NCI-H510A treated with DMSO at 0.1 percent for 48 hours (cell line): ENCODE measurements at places on chromosomes 1 and 21.

DNA sequence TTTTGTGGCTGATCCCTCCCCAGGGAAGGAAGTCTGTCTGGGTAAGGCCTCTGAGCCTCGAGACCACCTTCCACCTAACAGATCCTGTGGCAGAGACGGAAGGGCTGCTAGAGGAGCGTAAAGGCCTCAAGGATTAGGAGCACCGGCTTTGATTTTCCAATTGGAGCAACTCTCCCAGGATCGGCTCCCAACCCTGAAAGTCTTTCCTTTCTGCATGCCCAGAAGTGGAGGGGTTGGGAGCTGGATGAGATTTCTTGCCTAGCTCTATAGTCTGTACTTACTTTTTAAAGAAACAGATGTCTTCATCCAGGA lies 41.4 kb downstream of the ELK4 start:
- DNase-seq = no peak

GRCh38 chr1:31487143-31487542 lies 74.1 kb downstream of the SERINC2 start:
- DNase-seq = no peak

DNA sequence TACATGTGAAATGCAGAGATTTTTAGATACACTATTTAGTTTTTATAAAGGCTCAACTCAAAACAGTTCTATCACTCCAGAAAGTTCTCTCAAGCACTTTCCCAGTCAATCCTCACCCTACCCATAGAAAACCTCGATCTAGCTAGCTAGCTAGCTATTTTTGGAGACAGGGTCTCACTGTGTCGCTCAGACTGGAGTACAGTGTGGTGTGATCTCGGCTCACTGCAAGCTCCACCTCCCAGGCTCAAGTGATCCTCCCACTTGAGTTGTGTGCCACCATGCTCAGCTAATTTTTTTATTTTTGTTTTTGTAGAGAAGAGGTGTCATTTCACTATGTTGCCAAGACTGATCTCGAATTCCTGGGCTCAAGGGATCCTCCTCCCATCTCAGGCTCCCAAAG lies 236.9 kb downstream of the RERE start:
- no peak for DNase-seq

- no peak for DNase-seq
These were observed 714.0 kb downstream of the RWDD3 start for GRCh38 chr1:95948023-95948422.

DNA sequence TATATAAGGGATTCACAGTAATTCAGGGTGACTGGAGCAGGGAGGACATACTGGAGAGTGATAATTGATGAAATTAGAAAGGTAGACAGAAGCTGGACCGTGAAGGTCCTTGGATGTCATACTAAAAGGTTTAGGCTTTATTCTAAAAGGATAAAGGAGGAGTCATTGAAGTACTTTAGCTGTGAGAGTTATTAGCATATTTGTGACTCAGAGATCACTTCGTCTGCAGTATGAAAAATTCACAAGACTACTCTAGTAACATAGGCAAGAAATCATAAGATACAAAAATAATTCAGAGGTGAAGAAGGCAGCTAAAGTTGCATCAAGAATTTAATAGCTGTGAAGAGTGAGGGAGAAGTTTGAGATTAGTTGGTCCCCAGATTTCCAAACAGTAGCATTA lies 26.3 kb downstream of the KCNA3 start:
- DNase-seq = no peak

- no peak for DNase-seq
These were observed 203.8 kb upstream of the POU3F1 start for GRCh38 chr1:38250356-38250755.

DNA sequence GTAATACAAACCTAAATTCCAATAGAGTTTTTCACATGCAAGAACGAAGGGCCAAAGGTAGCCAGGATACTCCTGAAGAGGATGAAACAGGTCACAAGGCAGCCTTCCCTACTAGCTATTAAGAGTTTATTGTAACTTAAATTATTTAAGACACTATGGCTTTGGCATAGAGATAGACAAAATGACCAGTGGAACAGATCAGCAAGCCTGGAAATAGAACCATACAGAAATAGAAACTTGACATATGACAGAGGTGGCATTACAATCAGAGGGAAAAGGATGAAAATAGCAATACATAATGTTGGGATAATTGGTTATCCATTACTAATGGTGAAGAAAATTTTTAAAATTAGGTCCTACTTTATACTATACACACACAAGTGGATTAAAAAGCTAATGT lies 16.5 kb downstream of the GFI1 start:
- DNase-seq = no peak

DNA sequence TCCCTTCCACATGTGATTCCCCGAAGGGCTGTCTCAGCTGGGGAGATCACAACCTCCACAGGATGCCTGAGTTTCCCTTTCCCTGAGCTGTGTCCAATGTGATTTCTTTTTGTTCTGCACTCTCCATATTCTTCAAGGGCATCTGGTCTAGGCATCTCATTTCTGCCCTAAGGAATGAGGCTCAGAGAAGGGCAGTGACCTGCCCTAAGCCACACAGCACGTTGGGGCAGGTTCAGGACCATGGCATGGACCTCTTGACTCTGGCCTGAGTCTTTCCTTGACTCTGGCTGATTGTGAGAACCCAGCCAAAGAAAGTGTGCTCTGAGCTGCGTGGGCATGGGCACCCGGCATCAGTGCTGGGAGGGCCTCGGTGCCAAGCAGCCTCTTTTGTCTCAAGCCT lies 590.3 kb downstream of the PTPRU start:
- DNase-seq = no peak
